ENCODE measurements at places on chromosomes 11 and 22. TPM values are rescaled to one million over a fixed set of nuclear protein-coding genes. Genes with fewer than 3 reads are reported as not detected.

The HTR3B gene
- total RNA-seq, result 0.25 TPM

The RPS6KA4 gene
- total RNA-seq, result 7.1 TPM

The APOL1 gene
- total RNA-seq, result 0.74 TPM

The PATE2 gene
- total RNA-seq, result 0.25 TPM

The RBM7 gene
- 19.9 TPM for total RNA-seq

Data from temporal lobe (tissue), 4 donors.